ENCODE measurements at places on chromosomes 6 and 20.

DNA sequence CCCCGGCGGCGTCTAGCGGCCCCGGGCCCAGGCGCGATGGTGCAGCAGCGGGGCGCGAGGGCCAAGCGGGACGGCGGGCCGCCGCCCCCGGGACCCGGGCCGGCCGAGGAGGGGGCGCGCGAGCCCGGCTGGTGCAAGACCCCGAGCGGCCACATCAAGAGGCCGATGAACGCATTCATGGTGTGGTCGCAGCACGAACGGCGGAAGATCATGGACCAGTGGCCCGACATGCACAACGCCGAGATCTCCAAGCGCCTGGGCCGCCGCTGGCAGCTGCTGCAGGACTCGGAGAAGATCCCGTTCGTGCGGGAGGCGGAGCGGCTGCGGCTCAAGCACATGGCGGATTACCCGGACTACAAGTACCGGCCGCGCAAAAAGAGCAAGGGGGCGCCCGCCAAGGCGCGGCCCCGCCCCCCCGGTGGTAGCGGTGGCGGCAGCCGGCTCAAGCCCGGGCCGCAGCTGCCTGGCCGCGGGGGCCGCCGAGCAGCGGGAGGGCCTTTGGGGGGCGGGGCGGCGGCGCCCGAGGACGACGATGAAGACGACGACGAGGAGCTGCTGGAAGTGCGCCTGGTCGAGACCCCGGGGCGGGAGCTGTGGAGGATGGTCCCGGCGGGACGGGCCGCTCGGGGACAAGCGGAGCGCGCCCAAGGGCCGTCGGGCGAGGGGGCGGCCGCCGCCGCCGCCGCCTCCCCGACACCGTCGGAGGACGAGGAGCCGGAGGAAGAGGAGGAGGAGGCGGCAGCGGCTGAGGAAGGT is 715 bp downstream of the SOX12 start:
- peak; percentile 82 for DNase-seq

DNA sequence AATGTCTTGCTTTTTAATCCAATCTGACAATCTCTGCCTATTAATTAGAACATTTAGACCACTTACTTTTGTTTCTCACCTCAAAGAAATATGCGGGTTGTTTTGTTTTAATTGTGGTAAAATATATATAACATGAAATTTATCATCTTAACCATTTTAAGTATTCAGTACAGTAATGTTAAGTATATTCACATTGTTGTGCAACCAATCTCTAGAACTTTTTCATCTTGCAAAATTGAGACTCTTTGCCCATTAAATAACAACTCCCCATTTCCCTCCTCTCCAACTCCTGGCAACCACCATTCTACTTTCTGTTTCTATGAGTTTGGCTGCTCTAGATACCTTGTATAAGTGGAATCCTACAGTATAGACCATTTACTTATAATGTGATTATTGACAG is 13.8 kb upstream of the TCP11 start:
- no peak for DNase-seq

GRCh38 chr6:88780714-88781389 is 182.6 kb downstream of the RNGTT start:
- DNase-seq, result peak; percentile 71

- peak; percentile 37 for DNase-seq
Measured at GRCh38 chr20:25005661-25006060, 13.1 kb upstream of the APMAP start.

GRCh38 chr6:25137480-25137879 is 141.7 kb upstream of the CARMIL1 start:
- DNase-seq, result no peak

DNA sequence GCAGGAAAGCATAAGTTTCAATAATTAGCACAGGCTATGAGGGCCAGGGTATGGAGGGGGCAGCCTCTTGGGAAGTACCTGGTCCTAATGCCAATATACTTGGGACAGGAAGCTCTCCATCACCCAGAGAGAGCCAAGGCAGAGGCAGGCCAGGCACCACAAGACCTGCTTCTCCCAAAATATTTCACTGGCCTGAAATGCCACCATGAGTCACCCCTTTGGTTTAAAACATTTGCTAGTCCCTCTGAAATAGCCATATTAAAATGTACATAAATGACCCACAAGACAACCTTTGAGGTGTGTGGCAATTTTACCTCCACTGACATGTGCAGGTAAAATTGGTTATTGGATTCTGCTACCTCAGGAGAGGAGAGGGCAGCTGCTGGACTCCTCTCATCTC is 23.4 kb upstream of the SCUBE3 start:
- no peak for DNase-seq

DNA sequence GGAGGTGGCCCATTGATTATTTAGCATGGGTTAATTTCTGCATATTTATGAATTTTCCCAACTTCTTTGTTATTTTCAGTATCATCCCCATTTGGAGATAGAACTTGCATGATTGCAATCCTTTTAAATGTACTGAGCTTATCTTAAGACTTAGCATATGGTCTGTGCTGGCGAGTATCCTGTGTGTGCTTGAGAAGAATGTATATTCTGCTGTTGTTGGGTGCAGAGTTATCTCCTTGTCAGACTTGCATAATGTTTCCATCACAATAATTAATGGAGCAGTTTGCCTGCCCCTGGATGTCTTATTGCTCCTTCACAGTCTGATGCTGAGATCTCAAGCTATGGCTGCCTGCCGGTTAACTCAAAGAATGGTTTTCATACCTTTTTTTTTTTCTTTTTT is 112.6 kb downstream of the CDYL start:
- DNase-seq, result no peak

- peak; percentile 71 for DNase-seq
Measured at GRCh38 chr6:158938811-158939254, 61.2 kb downstream of the RSPH3 start.

DNA sequence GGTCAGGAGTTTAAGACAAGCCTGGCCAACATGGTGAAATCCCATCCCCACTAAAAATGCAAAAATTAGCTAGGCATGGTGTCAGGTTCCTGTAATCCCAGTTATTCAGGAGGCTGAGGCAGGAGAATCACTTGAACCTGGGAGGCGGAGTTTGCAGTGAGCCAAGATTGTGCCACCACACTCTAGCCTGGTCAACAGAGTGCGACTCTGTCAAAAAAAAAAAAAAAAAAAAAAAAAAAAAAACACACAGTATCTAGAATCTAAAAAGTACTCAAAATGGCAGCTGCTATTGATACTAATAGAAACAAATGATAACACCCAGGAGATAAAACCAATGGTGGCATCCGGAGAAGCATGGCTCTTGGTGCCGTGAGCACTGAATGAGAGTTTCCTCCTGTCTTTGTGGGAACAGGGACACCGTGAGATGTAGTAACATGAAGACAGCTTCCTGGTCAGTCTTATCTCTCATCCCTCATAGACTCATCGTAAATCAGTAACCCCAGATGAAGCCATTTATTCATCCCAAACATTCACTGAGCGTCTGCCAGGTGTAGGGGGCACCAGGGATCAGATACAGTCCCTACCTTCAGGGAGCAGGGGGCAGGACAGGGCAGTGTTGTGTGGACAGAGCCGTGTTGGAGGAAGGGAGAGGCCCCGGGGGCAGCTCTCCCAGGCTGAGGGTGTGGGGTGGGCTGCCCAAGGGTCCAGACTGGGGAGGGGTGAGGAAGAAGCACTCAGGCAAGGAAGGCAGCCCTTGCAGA is 66.1 kb downstream of the SYNJ2 start:
- DNase-seq, result peak; percentile 30

DNA sequence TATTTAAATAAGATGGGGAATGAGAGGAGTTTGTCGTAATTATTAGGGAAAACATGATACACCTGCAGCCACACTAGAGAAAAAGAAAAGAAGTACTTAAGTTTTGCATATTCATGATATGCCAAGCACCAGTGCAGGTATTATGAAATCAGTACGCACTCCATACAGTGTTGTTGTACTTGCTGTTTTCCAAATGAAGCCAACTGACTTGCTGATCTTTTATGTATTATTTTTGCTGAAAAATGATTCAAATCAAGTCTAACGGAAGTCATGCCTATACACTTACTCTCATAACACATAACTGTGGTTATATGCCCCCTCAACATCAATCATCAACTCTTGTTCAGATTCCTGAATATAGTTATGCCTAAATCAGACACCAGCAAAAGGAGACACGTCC is 584.9 kb upstream of the EYS start:
- no peak for DNase-seq

- DNase-seq, result no peak
Measured at GRCh38 chr6:45448417-45449389, 71.0 kb upstream of the SUPT3H start.
